ENCODE measurements at places on chromosomes 2 and 18. TPM values are rescaled to one million over a fixed set of nuclear protein-coding genes. Genes with fewer than 3 reads are reported as not detected.

Gene CDH19
- total RNA-seq = 8.9 TPM

Gene CRYGA
- not detected for total RNA-seq

Gene REL
- 26.9 TPM for total RNA-seq

Gene CKAP2L
- not detected for total RNA-seq

Gene IMPACT
- 21.5 TPM for total RNA-seq

Gene ANTXR1
- total RNA-seq = 253 TPM

Gene HADHA
- 88.6 TPM for total RNA-seq

Gene IL1RL1
- total RNA-seq = 32.8 TPM

Gene PROM2
- 10.0 TPM for total RNA-seq

Gene SNRNP200
- 77.2 TPM for total RNA-seq

Gene POTEJ
- not detected for total RNA-seq

DNA sequence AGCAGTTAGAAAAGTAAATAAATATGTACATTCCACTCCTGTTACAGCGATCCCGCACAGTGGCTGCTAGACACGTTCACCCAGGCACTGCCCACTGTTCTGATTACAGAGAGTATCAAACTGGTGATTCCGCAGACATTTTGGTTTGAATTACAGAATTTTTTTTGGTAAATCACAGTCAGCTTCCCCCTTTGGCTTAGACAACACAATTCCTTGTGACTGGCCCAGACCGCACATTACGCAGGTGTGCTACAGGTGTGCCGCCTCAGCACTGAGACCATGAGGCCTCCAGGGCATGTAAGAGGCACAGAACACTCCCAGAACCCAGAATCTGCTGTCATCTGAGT is 112.3 kb downstream of the PXDN start:
- DNase-seq = no peak

- DNase-seq = no peak
These were observed 6.5 kb downstream of the TANK start for GRCh38 chr2:161166538-161167409.

- DNase-seq = no peak
These were observed 5.3 kb upstream of the PAX3 start for GRCh38 chr2:222303828-222304736.

DNA sequence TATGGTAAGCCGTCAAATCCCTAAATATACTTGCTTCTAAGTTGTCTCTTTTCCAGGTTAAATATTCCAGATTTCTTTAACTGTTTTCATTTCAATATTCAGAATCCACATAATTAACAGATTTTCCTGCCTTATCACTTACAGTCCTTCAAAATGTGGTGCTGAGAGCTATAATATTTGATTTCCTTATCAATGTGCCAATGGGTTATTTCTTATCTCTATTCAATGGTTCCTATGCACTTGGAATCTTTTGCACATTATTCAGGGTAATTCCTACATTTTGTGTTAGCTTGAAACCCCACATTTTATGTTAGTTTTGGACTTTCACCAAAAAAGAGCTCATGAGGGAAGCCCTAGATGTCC is 173.5 kb downstream of the ZFP36L2 start:
- DNase-seq = no peak

DNA sequence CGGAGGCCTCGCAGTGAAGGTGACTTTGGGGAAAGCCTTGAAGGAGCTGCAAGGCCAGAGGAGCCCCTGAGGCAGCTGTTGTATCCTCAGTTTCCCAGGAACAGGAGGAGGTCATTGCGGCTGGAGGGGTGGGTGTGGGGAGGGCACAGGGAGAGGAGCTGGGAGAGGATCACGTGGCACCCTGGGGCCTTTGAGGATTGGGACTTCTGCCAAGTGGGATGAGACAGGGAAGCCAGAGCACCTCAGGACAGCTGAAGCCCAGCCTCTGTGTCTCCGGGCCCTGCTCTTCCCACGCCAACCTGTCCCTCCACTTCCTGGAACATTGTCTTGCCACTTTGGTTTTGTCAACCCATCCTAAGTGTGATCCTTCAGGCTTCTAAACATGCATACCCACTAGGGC is 19.4 kb upstream of the RRM2 start:
- no peak for DNase-seq

DNA sequence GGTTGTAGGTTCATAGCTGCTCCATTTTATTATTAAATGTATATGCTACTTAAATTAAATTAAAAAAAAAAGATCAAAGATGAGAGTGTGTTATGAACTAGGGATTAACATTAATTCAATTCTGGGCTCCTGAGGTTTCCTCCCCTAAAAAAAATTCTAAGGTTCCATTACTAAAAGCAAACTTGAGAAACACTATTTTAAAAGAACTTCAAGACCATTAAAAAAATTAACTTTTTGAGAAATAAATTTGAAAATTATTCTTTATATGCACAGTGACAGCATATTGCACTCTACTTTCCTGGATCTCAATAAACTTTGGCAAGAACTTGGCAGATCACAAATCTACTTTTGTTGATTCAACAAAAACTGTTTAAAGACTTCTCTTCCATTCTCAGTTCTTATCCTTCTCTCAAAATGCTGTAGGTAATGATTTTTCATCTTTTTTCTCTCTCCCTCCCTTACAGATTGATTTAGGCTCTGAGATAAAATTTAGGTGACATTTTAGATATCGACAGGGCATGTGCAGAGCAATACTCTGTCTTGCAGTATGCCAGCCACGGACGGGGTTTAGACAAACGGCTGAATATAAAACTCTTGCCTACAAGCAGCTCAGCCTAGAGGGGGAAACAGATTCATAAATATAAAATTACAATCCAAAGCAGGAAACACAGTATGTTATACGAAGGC is 592 bp upstream of the MARS2 start:
- DNase-seq = no peak

DNA sequence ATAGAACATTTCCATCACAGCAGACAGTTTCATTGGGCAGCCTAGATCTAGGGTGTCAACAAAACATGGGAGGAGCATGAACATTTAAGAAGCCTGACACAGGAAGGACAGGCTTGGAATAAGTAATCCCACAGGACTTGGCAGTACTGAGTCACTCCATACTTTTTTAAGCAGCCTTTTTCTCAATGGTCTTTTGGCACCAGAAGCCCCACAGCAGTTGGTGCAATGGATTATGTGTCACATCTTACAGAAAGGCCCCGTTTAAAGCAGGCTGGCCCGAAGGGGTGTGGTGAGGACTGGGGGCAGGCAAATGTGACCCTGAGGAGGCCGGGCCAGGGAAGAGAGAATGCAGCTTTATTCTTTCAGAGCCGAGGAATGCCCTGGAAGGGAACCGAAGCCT is 26.6 kb downstream of the SPTBN1 start:
- peak; percentile 45 for DNase-seq

- DNase-seq = no peak
These were observed 111.1 kb upstream of the B3GNT2 start for GRCh38 chr2:62084801-62085200.

- no peak for DNase-seq
These were observed 20.3 kb downstream of the TRAPPC12 start for GRCh38 chr2:3399829-3400228.

DNA sequence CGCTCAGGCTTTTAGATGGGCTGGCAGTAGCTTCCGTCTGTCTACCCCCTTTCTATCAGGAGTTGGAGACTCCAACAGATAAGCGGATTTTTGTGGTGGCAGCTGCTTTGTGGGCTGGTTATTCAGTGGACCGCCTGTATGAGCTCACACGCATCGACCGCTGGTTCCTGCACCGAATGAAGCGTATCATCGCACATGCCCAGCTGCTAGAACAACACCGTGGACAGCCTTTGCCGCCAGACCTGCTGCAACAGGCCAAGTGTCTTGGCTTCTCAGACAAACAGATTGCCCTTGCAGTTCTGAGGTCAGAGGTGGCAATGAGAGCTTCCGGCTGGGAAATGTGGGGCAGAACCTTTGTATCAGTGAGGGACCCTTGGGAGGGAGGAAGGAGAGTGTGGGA is 14.8 kb downstream of the CAD start:
- DNase-seq = no peak

- DNase-seq = no peak
These were observed 41.8 kb downstream of the KCTD18 start for GRCh38 chr2:200467806-200468681.

DNA sequence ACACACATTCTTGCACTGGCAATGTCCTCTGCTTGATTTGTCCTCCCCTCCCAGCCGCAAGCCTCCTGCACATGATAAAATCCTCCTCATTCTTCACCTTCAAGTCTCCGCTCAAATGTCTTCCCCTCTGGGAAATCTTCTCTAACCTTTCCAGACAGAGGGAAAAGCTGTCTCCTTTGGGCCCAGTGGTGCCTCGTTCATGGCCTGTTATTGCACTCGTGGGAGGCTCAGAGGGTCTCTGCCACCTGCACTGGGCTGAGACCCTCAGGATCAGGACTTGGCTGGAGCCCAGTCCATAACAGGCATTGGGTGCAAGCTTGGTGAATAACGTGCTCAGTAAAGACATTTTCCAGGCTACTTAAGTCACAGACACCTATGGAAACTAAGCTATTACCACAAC is 68.6 kb downstream of the PTGR3 start:
- DNase-seq = no peak

- no peak for DNase-seq
These were observed 1345.8 kb upstream of the LRRTM1 start for GRCh38 chr2:81650048-81650971.

- DNase-seq = no peak
These were observed 59.4 kb downstream of the ADAM23 start for GRCh38 chr2:206502729-206503128.

DNA sequence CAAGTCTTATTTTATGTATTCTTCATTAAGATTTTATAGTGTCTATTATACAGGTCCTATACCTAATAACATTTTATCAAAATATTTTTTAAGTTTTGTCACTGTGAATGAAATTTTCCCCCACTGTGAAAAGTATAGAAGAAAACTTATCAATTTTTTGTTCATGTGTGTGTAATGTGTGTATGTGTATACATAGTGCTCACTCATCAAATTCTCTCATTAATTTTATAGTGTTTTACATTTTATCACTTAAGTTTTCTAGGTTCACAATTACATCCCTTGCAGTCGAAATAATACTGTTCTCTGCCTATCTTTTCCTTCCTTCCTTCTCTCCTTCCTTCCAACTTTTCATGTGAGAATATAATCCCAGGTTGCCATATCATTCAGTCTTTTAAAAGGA is 93.2 kb upstream of the FBXO11 start:
- no peak for DNase-seq

DNA sequence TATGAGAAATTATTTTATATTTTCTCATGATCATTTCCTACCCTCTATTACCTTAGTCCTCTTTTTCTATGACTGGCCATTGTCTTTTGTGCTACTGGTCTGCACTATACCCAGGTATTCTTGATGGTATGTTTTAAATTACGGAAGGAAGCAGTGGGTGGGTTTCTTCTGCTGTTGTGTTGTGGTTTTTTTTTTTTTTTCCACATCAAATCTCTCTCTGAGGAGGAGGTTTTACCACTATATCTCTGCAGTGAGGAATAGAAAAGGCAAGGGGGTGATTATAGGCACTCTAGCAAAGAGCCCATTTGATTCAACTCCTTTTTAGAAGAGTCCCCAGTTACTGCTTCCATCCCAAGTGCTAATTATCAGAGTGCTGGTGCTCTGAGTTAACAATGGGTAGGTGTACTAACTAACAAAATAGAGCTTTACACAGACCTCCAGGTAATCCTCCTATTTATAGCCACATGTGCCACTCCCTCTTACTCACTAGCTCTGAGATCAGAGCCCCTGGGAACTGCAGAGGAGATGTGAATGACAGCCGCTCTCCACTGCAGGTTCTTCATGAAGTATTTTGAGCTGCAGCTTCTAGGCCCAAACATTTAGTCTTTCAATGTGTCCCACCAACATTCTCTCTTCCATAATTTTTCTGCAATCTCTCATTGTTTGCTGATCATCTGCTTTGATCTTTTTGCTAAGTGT is 301.6 kb upstream of the GULP1 start:
- no peak for DNase-seq

DNA sequence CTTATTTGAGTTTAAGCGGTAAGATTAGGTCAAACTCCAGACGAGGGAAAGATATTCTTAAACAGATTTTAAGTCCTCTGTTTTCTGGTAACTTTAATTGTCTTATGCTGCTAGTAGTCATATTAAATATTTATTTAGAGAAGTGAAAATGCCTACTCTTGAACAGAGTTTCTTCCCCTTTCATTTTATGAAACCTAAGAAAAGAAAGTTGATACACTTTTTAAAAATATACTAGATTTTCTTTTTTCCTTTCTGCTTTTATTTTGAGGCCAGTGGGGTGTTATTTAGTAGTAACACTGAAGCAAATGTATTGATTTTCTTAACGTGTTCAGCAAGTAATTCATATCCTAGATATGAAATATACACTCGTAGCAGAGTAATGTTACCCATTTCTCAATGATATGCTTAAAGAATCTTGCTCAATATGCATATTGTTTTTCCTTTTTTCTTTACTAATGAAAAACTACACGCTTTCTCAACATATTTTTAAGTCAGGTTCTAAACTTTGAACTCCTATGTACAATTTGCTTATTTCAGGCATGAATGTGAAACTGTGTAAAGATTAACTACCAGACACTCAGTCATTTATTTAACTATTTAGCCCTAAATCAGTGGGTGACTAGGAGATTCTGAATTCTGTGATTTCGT is 691 bp downstream of the KYNU start:
- DNase-seq = no peak

DNA sequence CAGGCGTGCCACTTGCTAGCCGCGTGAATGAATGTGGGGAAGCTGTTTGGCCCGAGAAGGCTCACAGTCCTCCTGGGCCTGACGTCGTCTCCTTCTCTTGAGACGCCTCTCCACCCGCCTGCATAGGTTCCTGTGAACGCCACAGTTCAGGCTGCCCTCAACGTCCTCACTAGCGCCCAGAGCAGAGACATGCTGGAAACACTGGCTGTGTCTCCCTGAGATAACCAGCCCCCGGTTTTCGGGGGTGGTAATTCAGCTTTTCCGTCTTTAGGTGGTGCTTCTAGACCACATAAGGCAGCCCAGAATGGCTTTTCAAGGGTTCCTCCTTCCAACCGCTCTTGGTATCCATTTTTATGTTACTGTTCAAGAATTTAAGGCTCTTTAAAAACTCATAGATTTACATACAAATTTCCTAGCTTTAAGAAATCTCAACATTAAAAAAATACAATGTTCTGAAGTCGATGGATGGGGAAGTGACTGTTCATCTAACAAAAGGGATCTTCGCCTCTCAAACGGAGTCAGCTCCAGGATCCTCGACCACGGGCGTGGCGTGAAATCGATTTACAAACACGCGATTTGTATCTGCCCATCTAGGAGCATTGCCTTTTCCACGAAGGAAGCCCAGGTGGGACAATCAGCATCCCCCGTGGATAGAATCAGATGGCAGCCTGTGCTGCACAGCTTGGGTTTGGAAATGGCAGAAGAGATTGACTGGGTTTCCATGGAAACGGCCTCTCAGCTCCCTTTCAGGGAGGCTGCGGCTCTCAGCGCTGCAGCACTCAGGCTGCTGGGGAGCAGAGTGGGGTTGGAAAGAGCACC is 110.6 kb upstream of the PXDN start:
- no peak for DNase-seq

DNA sequence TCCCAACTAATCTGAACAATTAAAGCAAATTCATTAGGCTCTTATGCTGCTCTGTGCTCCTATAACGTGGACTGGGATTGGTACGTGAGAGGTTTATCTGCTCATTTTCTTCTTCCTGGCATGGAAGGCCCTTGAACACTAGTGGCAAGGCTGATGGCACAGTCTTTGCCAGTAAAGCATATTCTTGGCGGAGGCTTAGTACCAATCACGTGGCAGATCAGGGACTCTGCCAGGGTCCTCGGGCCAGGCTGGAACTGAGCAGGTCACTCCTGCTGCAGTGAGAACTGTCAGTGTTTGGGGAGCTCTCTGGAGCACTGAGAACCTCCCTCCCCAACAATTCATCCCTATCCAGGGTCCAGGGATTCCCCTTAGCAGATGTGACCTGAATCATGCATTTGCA is 3.7 kb upstream of the ALPK2 start:
- DNase-seq = no peak

- no peak for DNase-seq
These were observed 98.5 kb downstream of the CTIF start for GRCh38 chr18:48637081-48637990.

All from thoracic aorta (tissue), 2 donors.